ENCODE measurements at places on chromosomes 2 and 18.

- DNase-seq, result no peak
Observed at GRCh38 chr2:17115466-17115865, 402.8 kb downstream of the RAD51AP2 start.

GRCh38 chr2:20617892-20618467 lies 32.9 kb downstream of the HS1BP3 start:
- peak; percentile 56 for DNase-seq

GRCh38 chr18:55650363-55650870 lies 62.4 kb upstream of the TCF4 start:
- no peak for DNase-seq

GRCh38 chr2:85750587-85751575 lies 2.9 kb upstream of the ATOH8 start:
- no peak for DNase-seq

GRCh38 chr18:12911929-12912703 lies 28.1 kb upstream of the PTPN2 start:
- DNase-seq, result no peak

DNA sequence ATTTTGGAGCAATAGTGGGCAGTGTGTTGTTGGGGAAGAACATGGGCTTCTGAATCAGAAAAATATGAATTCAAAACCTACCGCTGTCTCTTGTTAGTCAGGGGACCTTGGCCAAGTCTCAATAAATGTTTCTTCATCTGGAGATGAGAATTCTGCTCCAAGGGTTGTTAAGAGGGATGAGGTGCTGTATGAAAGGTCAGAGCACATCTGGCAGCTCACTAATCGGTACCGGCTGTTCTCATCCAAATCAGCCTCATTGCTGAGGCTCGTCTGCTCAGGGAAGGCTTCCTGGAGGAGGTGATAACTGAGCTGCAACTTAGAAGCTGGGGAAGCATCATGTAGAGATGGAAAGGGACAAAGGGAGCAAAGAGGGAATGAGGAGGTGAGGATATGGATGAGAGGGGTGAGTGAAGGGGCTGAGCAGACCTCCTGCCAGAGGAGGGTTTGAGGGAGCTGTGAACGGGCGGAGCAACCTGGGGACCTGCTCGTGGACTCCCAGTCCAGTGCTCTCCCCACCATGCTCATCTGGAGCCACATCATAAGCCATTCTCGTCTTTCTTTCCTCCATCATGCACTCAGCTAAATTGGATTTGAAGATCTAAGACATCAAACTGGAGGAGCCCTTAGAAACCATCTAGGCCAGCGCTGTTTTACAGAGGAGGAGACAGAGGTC lies 47.4 kb downstream of the GREB1 start:
- no peak for DNase-seq

GRCh38 chr2:144161061-144161460 lies 358.9 kb downstream of the ZEB2 start:
- no peak for DNase-seq

GRCh38 chr2:114010001-114010400 lies 120.1 kb downstream of the ACTR3 start:
- no peak for DNase-seq

DNA sequence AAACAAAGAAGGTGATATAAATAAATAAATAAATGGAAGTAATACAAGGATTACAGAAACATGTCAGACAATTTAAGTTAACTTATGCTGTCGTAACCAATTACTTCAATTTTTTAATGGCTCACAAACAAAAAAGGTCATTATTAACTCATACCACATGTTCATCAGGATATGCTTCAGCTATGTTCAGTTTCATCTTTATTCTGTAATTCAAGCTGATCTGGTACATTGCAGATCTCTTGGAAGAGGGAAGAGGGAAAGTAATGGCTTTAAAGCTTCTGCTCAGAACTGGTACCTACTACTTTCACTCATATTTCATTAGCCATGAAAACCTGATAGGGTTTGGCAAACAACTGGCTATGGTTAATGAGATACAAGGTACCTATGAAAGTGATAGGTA lies 67.6 kb upstream of the ERBB4 start:
- no peak for DNase-seq

- no peak for DNase-seq
Observed at GRCh38 chr2:231069379-231070054, 12.8 kb downstream of the PSMD1 start.

GRCh38 chr2:200007306-200007705 lies 51.9 kb downstream of the MAIP1 start:
- DNase-seq, result no peak

GRCh38 chr2:206002440-206002839 lies 83.5 kb downstream of the INO80D start:
- no peak for DNase-seq

- DNase-seq, result no peak
Observed at GRCh38 chr2:71778514-71778913, 325.2 kb downstream of the DYSF start.

DNA sequence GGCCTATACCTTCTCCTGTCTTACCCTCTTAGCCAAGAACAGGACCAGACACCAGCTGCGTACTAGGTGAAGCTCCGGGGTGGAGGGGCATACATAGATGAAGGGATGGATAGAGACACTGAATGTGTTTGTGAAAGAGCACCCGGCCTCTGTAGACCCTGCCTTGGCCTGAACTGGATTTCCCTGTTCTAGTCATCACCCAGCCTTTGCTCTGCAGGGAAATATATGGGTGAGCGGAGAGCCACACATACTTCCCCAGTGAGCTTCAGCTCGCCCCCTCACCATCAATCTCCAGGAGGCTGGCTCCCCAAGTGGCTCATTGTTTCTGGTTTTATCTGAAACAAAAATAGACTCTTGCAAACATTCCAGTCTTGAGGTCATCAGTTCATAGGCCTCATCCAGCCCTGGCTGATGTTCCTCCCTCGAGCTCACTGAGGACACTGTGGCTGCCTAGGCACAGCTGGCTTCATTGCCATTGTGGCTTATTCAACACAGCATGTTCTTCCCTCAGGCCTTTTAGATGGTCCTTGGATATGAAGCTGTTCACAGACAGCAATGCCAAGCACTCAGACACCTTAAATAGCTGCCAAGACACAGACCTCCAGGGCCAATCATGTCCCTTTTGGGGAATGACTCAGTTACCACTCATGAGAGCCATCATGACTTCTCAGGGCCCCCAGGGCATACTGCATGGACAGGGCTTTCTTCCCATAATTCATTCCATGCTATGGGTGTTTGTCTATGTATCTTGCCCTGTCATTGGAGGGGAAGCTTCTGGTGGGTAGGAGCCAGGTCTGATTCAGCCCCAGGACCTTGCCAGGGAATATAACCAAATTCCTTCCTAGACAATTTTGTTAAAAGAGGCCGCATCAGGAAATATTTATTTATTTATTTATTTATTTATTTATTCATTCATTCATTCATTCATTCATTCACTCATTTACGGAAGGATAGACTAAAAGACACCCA lies 82.4 kb downstream of the TTC32 start:
- DNase-seq, result peak; percentile 23

- DNase-seq, result no peak
Observed at GRCh38 chr2:238879043-238879442, 31.2 kb downstream of the TWIST2 start.

DNA sequence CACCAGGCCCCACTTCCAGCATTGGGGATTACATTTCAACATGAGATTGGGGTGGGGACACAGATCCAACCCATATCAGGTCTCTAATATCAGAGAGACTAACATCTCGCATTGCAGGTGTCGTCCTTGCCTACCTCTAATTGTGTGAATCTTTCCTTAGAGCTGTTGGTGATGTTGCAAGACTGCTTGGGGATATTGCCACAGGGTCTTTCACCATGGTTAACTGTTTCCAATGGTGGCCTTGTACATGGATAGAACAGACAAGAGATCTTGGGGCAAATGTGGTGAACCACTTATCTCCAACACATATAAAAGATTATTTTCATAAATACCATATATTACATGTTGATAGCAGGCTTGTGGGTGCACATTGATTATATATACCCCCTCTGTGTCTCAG lies 270.3 kb upstream of the LINC00305 start:
- no peak for DNase-seq

- DNase-seq, result no peak
Observed at GRCh38 chr2:189056200-189057106, 82.3 kb downstream of the COL3A1 start.

DNA sequence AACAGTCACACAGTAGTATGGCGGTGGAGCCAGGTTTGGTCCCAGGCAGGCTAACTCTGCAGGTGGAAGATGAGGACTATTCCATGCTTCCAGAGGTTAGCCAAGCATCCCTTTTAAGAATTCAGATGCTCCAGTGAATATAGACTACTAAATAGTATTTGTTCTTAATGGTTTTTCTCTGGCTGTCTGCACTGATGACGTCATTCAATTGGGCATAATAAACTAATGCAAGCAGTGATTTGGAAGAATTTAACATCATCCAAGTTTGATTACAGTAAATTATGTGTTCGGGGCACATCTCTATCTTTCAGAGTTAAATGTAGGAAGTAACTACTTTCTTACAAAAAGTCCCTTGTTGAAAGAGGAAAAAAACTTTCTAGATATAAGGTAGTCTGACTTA lies 78.8 kb upstream of the RND3 start:
- no peak for DNase-seq

- DNase-seq, result no peak
Observed at GRCh38 chr2:54109848-54110247, 5.6 kb upstream of the ACYP2 start.

DNA sequence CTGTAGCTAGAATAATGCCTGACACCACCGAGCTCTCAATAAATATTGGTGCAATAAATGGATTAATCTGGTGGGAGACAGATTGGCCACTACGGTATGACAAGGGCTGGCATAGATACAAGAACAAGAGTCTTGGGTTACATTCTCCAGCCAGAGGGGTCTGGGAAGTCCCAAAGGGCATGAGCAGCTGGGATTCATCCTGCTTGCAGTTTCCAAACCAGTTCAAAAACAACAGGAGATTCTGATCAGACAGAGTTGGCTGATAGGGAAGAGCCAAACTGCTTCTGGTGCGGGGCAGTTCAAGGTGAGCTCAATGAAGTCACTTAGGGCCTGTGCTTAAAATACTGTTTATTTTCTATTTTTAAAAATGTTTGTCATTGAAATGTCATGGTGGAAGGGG lies 266.9 kb downstream of the TNS1 start:
- no peak for DNase-seq

DNA sequence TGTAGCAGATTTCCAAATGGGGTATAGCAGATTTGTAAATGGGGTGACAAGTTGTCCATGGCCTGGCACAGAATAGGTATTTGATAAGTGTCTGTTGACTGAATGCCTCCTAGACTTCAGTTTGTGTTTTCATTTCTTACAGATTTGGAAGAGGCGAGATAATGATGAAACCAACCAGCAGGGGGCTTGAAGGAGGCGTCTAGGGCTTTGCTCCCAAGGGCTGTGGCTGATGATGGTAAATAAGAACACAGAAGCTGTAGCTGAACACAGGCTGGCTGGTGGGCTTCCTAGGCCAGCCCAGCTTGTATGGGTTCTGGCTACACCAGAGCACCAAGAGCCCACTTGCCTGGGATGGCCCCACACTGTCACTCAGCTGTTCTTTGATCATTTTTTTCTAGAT lies 19.4 kb downstream of the SFTPB start:
- peak; percentile 27 for DNase-seq

DNA sequence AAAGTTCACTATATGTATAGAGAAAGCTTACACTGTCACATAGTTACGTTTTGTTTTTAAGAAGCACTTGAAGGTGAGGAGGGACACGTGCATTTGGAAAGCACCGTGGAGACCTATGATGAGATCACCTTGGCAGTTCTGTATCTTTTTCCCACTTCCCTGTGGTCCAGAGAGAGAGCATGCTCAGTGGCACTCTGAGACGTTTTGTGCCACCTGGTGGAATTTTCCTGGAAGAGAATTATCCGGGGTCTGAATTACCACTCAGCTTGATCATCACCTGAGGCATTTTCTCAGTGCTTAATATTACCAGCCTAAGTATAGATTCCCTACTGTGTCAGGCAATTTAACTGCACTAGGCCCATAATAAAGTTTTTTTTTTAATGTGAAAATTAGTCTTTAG lies 469.4 kb upstream of the SMIM21 start:
- DNase-seq, result peak; percentile 1

DNA sequence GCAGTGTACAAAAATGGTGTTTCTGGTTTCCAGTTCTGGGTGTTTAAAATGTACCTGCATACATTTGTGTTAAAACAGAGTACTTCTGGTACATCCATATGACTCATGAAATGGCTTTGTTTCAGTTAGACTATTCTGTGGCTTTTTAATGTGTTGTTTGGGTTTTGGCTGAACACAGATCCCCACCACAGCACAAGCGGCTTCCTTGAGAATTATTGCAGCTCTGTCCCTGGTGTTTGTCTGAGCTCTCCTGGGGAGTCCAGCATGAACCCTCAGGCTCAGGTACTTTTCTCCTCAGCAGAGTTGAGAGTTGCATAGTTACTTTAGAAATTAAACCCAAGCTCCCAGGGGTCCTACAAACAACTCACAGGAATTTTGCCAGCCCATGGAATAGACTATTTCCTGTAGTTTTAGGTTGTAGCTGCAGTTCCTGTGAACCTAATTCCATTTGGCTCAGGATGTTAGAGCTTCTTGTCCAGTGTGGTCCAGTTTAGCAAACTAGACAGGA lies 64.8 kb upstream of the EML6 start:
- no peak for DNase-seq

GRCh38 chr2:241730671-241731293 lies 3.6 kb upstream of the D2HGDH start:
- no peak for DNase-seq

DNA sequence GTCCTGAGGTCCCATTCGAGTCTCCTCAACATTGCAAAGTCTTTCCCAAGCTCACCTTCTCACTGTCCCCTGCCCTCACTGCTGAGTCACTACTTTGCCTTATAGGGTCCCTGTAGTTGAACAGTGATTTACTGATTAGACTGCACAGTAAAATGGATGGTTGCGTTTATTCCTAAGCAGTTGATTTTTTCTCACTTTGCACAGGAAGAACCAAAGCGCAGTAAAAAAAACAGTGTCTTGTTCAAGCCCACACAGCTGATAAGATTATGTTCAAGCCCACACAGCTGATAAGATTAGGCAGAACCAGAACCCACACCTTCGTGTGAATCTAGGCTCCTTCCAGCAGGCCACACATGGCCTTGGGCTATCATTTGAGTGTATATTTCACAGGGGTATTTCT lies 215.3 kb upstream of the COPS8 start:
- no peak for DNase-seq

- no peak for DNase-seq
Observed at GRCh38 chr2:210842896-210843295, 286.5 kb downstream of the CPS1 start.

DNA sequence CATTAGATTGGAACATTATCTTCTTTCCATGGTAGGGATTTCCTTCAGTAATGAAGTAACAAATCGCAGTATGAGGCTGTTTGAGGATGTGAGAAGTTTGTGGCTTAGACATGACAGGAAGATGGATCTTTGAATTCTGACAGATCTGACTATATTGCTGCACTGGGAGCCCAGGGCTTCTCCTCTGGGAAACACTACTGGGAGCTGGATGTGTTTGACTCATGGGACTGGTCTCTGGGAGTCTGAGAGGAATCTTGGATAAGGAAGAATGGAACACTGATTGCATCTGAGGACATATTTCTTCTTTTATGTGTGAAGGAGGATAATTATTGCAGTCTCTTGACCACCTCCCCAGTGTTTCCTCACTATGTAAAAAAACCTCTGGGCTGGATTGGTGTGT lies 77.2 kb upstream of the ST6GAL2 start:
- DNase-seq, result no peak

Measured in SW 1271 (cell line).